ENCODE measurements at places on chromosomes 7 and 10. TPM values are rescaled to one million over a fixed set of nuclear protein-coding genes. Genes with fewer than 3 reads are reported as not detected.

- DNase-seq: no peak
Observed at GRCh38 chr10:34667177-34667576, 147.9 kb downstream of the PARD3 start.

GRCh38 chr7:47814905-47815613 is 133.2 kb downstream of the PKD1L1 start:
- no peak for DNase-seq

The FOXI2 gene
- total RNA-seq: not detected

GRCh38 chr10:130418731-130419130 is 282.5 kb downstream of the GLRX3 start:
- no peak for DNase-seq

- no peak for DNase-seq
Observed at GRCh38 chr7:38932509-38933168, 23.6 kb upstream of the VPS41 start.

- DNase-seq: peak; percentile 48
Observed at GRCh38 chr10:124301736-124302135, 117.0 kb downstream of the OAT start.

DNA sequence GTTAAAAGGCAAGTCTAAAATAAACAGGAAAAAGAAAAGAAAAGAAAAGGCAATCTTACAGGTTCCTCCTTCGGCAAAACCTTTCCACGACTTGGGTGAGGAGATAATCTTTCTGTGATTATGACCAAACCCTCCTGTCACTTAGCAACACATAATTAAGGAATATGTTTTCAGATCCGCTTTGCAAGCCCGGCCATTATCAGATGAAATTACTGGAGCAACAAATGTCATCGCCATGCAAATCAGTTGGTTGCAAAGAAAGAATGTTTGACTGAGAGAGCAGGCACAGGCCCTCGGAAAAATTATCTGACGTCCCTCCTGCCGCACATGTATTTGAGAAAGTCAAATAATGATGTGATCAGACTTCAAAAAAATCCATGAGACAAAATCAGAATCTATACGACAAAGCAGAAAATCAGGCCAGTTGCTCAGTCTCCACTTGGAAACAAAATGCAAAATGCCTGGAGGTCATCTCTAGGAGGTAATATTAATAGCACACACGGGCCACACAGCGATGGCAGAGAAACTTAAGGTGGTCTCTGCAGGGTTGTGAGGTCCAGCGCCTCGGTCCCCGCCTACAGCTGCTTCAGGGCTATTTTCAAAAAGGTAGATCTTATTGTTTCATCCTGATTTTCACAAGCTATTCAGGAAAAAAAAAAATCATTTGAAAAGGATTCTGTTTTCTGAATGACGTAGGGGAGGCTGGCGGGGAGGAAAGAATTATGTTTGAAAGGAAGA is 82.7 kb downstream of the ZRANB1 start:
- no peak for DNase-seq

The USP6NL gene
- 12.3 TPM for total RNA-seq

DNA sequence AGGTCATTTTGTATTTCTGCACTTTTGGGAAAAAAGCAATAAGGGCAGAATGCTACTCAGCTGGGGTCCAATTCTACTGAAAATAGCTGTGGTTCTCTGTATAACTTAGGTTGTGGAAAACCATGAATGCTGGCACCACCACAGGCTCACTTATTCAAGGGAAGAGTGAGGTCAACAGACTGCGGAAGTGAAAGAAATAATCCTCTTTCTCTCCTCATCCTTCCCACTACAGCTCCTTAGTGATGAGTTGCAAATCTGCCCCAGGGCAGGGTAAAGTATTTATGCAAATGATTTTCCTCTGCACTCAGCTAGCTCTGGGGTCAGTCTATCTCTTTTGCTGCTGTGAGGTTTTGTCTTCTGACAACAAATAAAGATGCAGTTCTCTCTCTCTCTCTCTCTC is 74.1 kb upstream of the PTPRZ1 start:
- DNase-seq: no peak

The TMEM178B gene
- total RNA-seq: 0.12 TPM

DNA sequence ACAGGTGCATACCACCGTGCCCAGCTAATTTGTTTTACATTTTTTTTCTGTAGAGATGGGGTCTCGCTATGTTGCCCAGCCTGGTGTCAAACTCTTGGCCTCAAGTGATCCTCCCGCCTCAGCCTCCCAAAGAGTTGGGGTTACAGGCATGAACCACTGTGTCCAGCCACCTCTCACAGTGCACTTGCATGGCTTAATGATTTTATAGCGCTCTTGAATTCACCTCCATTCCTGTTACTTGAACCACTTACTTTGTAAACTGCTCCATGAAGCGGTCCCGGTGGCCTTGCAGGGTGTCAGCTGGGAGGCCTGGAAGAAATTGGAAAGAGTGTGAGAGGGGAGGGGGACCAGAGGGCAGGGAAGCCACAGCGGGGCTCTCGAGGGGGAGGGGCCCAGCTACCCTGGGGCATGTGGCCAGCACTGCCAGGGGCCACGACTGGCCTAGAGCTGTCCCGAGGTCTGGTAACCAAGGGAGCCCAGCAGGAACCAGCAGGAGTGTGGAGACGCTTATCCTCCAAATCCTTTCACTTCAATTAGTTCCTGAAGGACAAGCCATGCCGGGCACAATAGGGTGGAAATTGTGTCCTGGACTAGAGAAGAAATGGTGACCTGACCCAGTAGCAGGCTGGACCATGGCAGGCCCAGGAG is 76.0 kb downstream of the SPDYE5 start:
- DNase-seq: no peak

GRCh38 chr7:149238051-149238450 is 1.4 kb upstream of the ZNF212 start:
- DNase-seq: no peak

The PLAU gene
- total RNA-seq: 54.2 TPM

DNA sequence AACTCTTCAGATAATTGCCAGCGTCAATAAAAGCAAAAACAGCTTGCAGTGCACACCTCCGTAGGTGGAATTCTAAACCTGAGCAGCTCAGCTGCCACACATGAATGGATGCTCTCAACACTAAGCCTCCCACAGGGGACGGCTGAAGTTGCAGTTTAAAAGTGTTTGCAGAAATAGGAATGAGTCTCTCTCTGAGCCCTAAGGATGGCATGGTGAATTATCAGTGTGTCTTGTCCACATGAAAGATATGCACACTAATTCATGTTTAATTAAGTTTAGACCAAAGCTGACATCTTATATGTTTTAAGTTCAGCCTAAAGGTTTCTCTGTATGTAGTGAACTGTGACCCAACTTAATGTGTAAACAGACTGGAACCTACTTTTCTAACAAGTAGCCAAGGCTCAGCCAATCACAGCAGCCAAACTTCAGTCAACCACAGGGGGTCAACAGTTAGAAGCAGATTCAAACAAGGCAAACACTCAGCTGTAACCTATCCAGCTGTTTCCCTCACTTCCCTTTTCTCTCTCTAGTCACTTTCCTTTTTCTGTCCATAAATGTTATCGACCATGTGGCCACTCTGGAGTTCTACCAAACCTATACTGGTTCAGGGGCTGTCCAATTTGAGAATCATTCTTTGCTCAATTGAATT is 38.1 kb downstream of the CTTNBP2 start:
- no peak for DNase-seq

GRCh38 chr10:78553792-78554191 is 515.0 kb upstream of the ZMIZ1 start:
- no peak for DNase-seq

DNA sequence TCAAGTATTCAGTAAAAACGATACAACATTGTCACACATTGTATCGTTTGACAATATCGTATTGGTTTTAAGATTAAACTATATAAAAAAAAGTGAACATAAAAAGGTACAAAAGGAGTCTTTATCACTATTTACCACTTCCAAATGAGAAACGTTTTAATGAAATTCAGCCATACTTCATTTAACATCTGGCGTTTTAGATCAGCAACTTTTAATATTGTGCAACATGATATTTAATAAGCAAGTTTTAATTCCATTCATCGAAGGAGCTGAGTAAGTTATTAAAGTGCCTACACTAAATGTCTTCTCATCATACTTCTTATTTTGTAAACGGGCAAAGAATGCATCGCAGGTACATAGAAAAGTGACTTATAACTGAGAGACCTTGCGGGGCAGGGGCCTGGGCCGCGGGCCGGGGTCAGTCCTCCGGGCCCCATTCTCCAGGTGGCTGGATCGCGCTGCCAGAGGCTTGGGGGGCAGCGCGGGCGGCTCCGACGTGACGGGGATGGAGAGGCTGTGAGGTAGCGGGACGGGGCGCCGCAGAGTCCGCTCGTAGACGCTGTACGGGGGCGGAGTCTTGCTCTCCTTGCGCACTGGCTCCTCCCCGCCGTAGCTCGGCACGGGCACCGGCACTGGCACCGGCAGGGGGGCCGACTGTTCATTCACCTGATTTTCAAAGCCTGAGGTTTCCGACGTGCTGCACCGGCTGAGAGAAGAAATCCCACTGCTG is 165.8 kb upstream of the IMMP2L start:
- no peak for DNase-seq

DNA sequence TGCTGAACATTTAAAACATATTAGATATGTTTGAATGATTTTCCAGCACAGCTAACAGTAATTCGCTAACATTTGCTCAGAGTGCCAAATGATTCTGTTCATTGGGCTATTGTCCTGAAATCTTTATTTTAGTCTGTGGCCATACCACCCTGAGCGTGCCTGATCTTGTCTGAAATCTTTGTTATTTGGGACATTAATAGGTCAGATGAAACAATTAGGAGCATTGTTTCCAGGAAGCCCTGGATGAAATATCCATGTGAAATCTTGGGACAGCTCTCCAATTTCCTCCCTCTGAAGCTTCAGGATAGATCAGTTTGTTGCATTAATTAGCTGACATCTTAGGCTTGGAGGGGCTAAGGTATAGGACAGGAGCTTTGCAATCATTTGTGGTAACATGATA is 512.0 kb downstream of the KIF20B start:
- no peak for DNase-seq

The MEOX2 gene
- 8.9 TPM for total RNA-seq
